ENCODE measurements at places on chromosomes 2 and 18.

GRCh38 chr18:7809455-7809854, 242.3 kb downstream of the PTPRM start:
- DNase-seq = no peak

GRCh38 chr2:120936476-120937334, 201.0 kb downstream of the GLI2 start:
- DNase-seq = no peak

DNA sequence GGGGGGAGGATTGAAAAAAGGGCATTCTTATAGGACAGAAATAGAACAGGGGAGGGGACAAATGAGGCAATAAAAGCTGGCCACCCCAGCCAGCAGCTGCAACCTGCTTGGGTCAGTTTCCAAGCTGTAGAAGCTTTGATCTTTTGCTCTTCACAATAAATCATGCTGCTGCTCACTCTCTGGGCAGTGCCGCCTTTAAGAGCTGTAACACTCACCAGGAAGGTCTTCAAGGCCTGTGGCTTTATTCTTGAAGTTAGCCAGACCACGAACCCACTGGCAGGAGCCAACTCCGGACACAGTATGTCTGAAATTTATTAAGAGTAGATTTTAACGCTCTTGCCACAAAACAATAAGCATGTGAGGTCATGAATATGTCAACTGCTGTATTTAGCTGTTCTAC, 649.9 kb upstream of the RAB6C start:
- DNase-seq = no peak

DNA sequence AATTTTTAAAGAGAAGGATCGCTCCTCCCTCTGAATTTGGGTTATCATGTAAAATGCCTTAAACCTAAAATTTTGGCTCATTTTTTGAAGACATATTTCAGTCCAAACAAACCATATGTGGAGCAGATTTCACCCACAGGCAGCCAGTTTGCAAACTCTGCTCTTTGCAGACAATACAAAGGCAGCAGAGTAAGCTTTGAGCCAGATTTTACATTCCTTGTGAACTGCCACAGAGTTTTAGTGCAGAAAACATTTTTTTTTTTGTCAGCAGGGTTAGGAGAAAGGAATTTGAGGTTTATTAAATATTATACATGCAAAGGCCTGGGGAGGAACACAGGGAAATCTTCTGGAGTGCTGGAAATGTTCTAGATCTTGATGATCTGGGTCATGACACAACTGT, 171.9 kb upstream of the FN1 start:
- DNase-seq = no peak

Measured in CD4-positive, alpha-beta T cell treated with Interleukin-10 for 1 hour (primary cell).